ENCODE measurements at places on chromosomes 16 and 17. TPM values are rescaled to one million over a fixed set of nuclear protein-coding genes. Genes with fewer than 3 reads are reported as not detected.

DNA sequence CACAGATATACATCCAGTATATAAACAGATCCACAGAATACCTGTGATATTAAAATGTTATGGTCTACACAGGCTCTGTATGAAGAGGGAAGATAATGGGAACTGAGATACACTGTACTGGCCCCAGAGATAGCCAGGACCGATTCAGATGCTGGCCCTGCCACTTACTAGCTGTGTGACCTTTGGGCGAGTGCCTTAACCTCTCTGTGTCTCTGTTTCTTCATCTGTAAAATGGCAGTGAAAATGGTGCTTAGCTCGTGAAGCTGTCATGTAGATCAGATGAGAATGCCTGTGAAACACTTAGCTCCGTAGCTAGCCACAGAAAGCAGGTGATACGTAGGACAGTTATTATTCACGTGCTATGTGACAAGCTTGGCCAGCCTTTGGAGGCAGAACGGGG, 22.2 kb downstream of the NKD1 start:
- H3K4me1 ChIP-seq = no peaks in the 10 kb centered on the region
- no peaks in the 10 kb centered on the region for H3K36me3 ChIP-seq
- H3K4me3 ChIP-seq = no peak overlapping the region
- peaks cover 52% of the 10 kb centered on the region for H3K27me3 ChIP-seq
- DNase-seq = no peak

- H3K27ac ChIP-seq = no peak overlapping the region
- no peaks in the 10 kb centered on the region for H3K4me1 ChIP-seq
- no peak for DNase-seq
- peaks cover 41% of the 10 kb centered on the region for H3K27me3 ChIP-seq
- no peak overlapping the region for H3K4me3 ChIP-seq
- no peaks in the 10 kb centered on the region for H3K36me3 ChIP-seq
Measured at GRCh38 chr16:2825049-2825742, 4.9 kb upstream of the ZG16B start.

DNA sequence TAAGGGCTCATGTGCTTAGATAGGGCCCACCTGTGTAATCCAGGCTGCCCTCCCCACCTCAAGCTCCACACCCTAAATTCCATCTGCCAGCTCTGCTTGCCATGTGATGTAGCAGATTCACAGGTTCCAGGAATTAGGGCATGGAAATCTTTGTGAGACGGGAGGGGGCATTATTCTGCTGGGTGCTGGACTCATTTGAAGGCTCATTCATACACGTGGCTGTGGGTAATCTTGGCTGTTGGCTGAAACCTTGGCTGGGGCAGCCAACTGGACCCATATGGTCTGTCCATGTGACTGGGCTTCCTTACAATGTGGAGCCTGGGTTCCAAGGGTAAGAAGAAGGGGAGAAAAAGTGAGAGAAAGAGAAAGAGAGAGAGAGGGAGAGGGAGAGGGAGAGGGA, 115.1 kb downstream of the CYLD start:
- H3K27me3 ChIP-seq = peaks cover 12% of the 10 kb centered on the region
- DNase-seq = no peak
- no peak overlapping the region for H3K4me3 ChIP-seq
- no peaks in the 10 kb centered on the region for H3K36me3 ChIP-seq
- H3K4me1 ChIP-seq = peaks cover 5% of the 10 kb centered on the region
- no peak overlapping the region for H3K27ac ChIP-seq

GRCh38 chr16:79184464-79185030, 416.0 kb downstream of the MAF start:
- H3K27me3 ChIP-seq = peaks cover 2% of the 10 kb centered on the region
- no peak overlapping the region for H3K4me3 ChIP-seq
- no peaks in the 10 kb centered on the region for H3K4me1 ChIP-seq
- H3K36me3 ChIP-seq = 0 out of 2 replicates have a peak, but pooled peaks cover 5% of the 10 kb centered on the region
- no peak for DNase-seq

DNA sequence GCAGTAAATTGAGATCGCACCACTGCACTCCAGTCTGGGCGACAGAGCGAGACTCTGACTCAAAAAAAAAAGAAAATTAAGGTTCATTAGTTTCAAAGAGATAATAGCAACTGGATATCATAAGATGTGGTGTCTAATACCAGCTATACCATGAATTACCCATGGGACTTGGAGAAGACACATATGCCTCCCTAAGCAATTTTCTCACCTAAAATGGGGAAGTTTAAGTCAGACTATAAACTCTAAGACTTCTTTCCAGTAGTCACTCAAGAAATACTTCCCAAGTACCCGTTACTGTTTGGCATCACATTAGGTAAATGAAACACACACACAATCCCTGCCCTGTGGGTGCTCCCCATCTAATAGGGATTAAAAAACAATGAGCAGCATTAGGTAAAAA, 22.6 kb downstream of the SMURF2 start:
- H3K27ac ChIP-seq = peak overlapping the region; percentile 46
- H3K27me3 ChIP-seq = peaks cover 5% of the 10 kb centered on the region
- no peak for DNase-seq
- peaks cover 33% of the 10 kb centered on the region for H3K36me3 ChIP-seq
- H3K4me3 ChIP-seq = no peak overlapping the region

The TBC1D3L gene
- 0.56 TPM for total RNA-seq

DNA sequence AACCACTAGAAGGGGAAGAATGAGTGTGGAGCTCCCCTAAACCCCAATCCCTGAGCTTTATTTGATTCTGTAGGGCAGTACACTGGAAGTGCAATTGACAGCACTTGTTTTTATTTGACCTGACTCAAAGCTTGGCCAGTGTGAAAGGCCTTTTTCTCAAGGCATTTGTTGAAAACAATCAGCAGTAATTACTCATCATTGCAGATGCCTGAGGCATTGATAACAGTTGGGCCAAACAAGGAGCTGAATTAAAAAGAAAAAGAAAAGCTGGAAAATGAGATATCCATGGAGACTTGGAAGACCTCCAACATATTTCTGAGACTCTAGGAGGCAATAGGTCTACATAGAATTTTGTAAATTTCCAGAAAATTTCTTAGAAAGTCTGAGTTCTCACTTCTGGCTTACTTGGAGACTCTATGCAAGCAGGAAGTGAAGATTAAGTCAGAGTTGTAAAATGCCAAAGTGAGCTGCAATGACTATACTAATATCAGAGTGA, 200.8 kb upstream of the KCNJ16 start:
- peak overlapping the region; percentile 56 for H3K27ac ChIP-seq
- peaks cover 2% of the 10 kb centered on the region for H3K27me3 ChIP-seq
- H3K4me3 ChIP-seq = peak overlapping the region; percentile 37
- H3K4me1 ChIP-seq = peaks cover 58% of the 10 kb centered on the region

GRCh38 chr16:29747947-29748759, 2.4 kb upstream of the C16orf54 start:
- H3K4me1 ChIP-seq = no peaks in the 10 kb centered on the region
- no peak for DNase-seq
- no peak overlapping the region for H3K4me3 ChIP-seq
- H3K27ac ChIP-seq = no peak overlapping the region
- H3K36me3 ChIP-seq = no peaks in the 10 kb centered on the region

The MAFG gene
- 17.7 TPM for total RNA-seq

The SMPD3 gene
- 0.31 TPM for total RNA-seq

The SLC47A1 gene
- not detected for total RNA-seq

GRCh38 chr17:50684612-50685333, 22.9 kb downstream of the ANKRD40 start:
- DNase-seq = no peak
- no peaks in the 10 kb centered on the region for H3K36me3 ChIP-seq
- peaks cover 43% of the 10 kb centered on the region for H3K4me1 ChIP-seq
- H3K27me3 ChIP-seq = peaks cover 3% of the 10 kb centered on the region
- no peak overlapping the region for H3K4me3 ChIP-seq
- no peak overlapping the region for H3K27ac ChIP-seq

GRCh38 chr16:17348042-17348783, 122.5 kb downstream of the XYLT1 start:
- peaks cover 34% of the 10 kb centered on the region for H3K4me1 ChIP-seq
- peaks cover 6% of the 10 kb centered on the region for H3K36me3 ChIP-seq
- DNase-seq = no peak

The SLC2A4 gene
- 0.08 TPM for total RNA-seq

DNA sequence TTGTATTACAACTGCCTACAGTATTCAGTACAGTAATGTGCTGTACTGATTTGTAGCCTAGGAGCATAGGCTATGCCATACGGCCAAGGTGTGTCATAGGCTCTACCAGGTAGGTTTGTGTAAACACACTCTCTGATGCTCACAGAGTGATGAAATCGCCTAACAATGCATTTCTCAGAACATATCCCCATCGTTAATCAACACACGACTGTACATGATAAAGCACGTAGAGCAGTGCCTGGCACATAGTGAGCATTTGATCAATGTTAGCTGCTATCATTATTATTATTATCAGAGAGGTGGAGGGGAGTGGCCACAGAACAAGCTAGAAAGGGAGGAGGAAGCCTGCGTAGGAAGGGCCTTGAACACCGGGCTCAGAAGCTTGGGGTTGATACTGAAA, 81.1 kb upstream of the LHX1 start:
- peaks cover 24% of the 10 kb centered on the region for H3K4me1 ChIP-seq
- no peak for DNase-seq
- no peaks in the 10 kb centered on the region for H3K36me3 ChIP-seq
- H3K27ac ChIP-seq = no peak overlapping the region

The LITAFD gene
- not detected for total RNA-seq

- peak overlapping the region; percentile 5 for H3K27ac ChIP-seq
- peaks cover 22% of the 10 kb centered on the region for H3K4me1 ChIP-seq
- DNase-seq = no peak
- peaks cover 43% of the 10 kb centered on the region for H3K36me3 ChIP-seq
- no peaks in the 10 kb centered on the region for H3K27me3 ChIP-seq
Measured at GRCh38 chr17:21194226-21194625, 19.7 kb downstream of the TMEM11 start.

GRCh38 chr16:11092788-11093571, 148.6 kb downstream of the CLEC16A start:
- H3K36me3 ChIP-seq = no peaks in the 10 kb centered on the region
- peak overlapping the region; percentile 14 for H3K27ac ChIP-seq
- H3K27me3 ChIP-seq = no peaks in the 10 kb centered on the region

GRCh38 chr17:77420804-77421629, 280.2 kb downstream of the SEC14L1 start:
- H3K4me1 ChIP-seq = peaks cover 58% of the 10 kb centered on the region
- peak overlapping the region; percentile 90 for H3K27ac ChIP-seq
- H3K36me3 ChIP-seq = peaks cover 12% of the 10 kb centered on the region
- DNase-seq = peak; percentile 79
- H3K4me3 ChIP-seq = peak overlapping the region; percentile 78

DNA sequence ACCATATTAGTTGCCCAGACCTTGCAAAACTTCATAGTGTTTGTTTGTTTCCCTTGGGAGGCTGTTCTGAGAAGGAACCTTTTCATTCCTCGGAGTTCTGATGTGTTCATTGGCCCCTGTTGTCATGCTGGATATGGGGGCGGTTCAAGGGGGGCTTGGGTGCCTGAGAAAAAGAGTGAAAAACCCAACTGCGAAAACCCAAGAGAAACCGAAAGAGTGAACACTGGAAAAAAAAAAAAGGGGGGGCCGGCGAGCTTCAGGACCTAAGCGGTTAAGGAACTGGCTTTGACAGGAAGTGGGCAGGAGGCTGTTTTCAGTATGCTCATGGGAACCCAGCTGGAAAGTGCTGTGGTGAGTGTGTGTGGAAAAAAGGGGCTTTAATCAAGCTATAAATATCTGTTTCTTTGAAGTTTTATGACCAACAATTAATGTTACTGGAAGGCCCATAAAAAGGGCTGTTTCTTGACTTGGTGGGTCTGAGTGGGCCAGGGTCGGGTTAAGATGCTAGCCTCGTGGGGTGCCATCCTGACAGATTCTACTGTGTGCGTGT, 510.7 kb downstream of the MAF start:
- H3K27me3 ChIP-seq = peaks cover 1% of the 10 kb centered on the region
- no peak overlapping the region for H3K27ac ChIP-seq
- no peaks in the 10 kb centered on the region for H3K4me1 ChIP-seq
- H3K36me3 ChIP-seq = peaks cover 5% of the 10 kb centered on the region

DNA sequence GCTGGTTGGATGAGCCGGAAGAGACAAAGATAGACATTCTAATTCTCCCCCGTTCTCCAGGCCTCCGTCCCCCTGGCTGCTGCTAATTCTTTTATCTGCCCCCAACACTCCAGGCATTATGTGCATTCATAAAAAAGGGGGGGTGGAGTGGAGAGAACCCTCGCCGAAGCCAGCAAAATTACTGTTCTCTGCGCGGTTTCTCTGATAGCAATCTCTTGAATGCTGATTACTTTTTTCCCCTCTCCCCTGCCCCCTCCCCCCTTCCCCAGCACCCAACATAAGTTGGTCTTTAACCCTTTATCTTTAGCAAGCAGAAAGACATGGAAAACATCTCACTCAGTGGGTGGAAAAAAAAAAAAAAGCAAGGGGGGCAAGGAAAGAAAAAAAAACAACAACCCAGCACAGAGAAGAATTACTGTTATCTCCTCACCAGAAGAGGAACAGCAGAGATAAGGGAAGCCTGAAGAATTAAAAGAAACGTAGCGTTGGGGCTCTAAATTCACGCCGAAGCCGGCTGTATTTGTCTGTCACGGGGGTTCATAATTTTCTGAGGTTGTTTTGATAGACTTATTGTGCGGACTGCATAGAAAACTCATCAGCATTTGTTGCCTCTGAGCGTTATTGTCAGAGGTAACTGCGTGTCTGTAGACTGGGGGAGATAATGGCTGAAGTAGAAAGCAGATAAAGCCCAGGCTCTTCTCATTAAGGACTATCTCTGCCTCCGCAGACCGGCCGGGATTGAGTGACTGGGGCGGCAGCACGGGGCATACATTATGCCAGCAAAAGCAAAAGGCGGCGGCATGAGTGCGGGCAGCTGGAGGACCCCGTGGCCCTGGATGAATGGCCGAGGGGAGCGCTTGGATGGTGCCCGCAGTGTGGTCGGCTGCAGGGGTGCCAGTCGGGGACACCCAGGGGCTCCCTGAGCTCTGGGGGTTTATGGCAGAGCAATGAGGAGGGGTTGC, 126.9 kb downstream of the MRM1 start:
- no peak overlapping the region for H3K4me3 ChIP-seq
- H3K27ac ChIP-seq = no peak overlapping the region
- no peaks in the 10 kb centered on the region for H3K36me3 ChIP-seq
- H3K4me1 ChIP-seq = no peaks in the 10 kb centered on the region
- peaks cover 42% of the 10 kb centered on the region for H3K27me3 ChIP-seq

DNA sequence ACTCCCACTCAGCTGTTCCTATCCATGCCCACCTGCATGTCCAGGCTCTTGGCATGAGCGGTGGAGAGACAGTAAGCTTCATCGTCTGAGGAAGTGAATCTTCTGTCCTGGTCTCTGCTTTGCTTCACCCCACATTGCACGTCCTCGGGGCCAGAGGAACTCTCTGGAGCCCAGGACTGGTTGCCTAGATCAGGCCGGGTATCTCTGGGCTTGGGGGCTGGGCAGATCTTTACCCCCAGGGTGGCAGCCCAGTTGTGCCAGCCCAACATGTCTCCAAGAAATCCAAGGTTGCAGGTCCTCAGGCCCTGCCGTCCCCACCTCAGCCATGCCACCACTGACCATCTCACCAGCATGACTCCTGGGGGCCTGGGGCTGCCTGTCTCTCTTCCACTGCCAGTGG, 58.3 kb downstream of the BEAN1 start:
- H3K36me3 ChIP-seq = no peaks in the 10 kb centered on the region
- no peak for DNase-seq

The SLC5A10 gene
- not detected for total RNA-seq

DNA sequence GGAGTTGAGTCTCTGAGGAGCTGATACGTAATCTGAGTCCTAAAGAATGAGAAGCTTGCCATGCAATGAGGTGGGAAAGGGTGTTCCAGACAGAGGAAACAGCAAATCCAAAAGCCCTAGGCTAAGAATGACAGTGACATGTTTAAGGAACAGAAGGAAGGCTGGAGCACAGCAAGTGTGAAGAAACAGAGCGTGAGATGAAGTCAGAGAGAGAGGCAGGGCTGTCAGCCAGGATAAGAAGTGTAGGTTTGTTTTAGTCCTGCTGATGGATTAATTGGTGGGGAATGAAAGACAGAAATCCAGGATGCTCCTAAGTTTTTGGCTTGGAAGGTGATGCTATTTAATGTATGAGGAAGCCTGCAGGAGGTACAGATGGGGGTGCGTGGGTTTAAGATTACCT, 14.5 kb downstream of the MMP28 start:
- H3K27me3 ChIP-seq = peaks cover 47% of the 10 kb centered on the region
- no peak for DNase-seq
- H3K4me3 ChIP-seq = no peak overlapping the region
- H3K27ac ChIP-seq = no peak overlapping the region
